ENCODE measurements at places on chromosomes 4 and X. TPM values are rescaled to one million over a fixed set of nuclear protein-coding genes. Genes with fewer than 3 reads are reported as not detected.

- no peak for DNase-seq
These were observed 4.0 kb upstream of the SLC10A6 start for GRCh38 chr4:86853209-86853608.

GRCh38 chrX:20221902-20222301 lies 44.8 kb downstream of the RPS6KA3 start:
- DNase-seq = no peak

GRCh38 chr4:183540410-183541009 lies 35.7 kb downstream of the ING2 start:
- DNase-seq = no peak

GRCh38 chr4:142960867-142961644 lies 115.0 kb upstream of the INPP4B start:
- DNase-seq = no peak

GRCh38 chr4:60241866-60242265 lies 958.3 kb upstream of the ADGRL3 start:
- no peak for DNase-seq

MAGEB5 gene
- not detected for total RNA-seq
